ENCODE measurements at places on chromosomes 6 and 20.

DNA sequence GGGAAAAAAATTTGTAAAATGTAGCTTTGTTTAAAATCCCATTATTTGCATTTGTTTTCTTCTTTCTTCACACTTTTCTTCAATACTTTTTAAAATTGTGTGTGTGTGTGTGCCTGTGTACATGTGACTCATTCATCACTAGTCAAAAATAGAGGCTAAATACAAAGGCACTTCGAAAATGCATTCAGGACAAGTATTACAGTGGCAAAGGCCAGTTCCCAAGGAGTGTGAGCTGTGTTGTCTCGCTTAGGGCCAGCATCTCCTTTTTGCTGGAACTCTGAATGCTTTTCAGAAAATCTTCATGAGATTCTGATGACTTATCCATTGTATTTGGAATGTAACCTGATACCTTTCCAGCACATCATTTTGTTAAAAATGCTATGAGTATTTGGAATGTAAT, 288.5 kb upstream of the CNR1 start:
- DNase-seq, result no peak

- no peak for DNase-seq
Observed at GRCh38 chr6:85920782-85921181, 278.1 kb upstream of the SYNCRIP start.

GRCh38 chr6:136586295-136586694, 36.1 kb upstream of the MAP7 start:
- DNase-seq, result no peak

- DNase-seq, result no peak
Observed at GRCh38 chr6:34324738-34325444, 67.6 kb downstream of the NUDT3 start.

DNA sequence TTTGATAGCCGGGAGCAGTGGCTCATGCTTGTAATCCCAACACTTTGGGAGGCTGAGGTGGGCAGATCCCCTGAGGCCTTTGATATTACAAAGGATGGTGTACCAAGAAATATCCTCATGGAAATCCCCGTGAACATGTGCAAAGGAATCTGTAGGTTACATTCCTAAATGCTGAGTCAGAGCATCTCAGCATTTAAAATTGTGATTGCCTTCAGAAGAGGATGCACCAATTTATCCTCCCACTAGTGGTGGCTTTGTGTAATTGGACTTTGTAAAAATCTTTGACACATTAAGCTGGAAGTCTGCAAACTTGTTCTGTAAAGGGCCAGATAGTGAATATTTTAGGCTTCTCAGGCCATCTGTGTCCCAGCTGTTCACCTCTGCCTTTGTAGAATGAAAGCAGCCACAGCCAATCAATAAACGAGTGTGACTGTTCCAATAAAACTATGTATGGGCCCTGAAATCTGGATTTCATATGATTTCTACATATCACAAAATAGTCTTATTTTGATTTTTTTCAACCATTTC, 11.8 kb downstream of the TMEM14B start:
- no peak for DNase-seq

- DNase-seq, result no peak
Observed at GRCh38 chr6:139582956-139583355, 208.5 kb upstream of the CITED2 start.

DNA sequence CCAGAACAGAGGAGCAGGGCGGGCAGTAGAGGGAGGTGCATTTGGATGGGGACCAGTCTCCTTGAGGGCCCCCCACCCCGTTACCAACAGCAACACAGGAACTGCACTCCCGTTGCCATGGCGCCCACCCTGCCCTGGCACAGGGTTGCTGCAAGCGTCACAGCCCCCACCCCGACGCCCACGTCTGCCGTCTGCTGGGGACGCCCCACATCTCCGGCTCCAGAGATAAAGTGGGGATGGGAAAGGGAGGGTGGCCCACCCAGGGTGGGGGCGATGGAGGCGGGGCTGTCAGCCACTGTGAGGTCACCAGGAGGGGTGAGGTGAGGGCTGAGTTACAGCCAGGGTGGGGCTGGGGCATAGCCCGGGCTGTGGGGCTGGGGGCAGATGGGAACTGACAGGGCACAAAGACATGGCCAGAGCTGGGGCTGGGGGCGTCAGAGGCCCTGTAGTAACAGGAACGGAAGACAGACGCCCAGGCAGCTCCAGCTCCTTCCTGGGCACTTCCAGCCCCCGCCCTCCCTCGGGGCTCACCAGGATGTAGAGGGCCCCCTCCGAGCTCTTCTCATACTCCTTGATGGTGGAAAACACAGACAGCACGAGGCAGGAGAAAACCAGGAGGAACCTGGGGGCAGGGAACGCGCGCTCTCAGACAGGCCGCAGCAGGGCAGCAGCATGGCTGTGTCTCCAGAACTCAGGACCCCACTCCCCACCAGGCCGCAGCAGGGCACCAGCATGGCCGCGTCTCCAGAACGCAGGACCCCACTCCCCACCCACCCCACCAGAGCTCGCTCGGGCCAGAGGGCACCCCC, 26.0 kb downstream of the KCNQ2 start:
- DNase-seq, result no peak
